ENCODE measurements at places on chromosomes 6 and 20.

DNA sequence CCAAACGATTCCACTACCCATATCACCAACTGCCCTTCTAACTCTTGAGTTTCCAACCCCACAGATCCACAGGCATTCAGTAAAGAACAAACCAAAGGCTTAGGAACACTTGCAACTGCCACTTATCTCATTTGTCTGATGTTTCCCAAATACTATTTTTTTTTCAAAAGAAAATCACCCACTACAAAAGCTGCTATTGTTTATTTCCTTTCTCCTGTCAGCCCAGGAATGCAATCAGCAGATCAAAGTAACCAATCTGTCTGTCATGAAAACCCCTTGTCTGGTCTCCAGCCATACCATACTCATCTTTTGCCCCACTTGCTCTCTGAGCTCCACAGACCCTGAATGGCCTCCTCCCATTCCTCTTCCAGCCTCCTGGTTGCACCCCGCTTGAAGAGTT is 8.8 kb upstream of the CST8 start:
- DNase-seq = no peak

DNA sequence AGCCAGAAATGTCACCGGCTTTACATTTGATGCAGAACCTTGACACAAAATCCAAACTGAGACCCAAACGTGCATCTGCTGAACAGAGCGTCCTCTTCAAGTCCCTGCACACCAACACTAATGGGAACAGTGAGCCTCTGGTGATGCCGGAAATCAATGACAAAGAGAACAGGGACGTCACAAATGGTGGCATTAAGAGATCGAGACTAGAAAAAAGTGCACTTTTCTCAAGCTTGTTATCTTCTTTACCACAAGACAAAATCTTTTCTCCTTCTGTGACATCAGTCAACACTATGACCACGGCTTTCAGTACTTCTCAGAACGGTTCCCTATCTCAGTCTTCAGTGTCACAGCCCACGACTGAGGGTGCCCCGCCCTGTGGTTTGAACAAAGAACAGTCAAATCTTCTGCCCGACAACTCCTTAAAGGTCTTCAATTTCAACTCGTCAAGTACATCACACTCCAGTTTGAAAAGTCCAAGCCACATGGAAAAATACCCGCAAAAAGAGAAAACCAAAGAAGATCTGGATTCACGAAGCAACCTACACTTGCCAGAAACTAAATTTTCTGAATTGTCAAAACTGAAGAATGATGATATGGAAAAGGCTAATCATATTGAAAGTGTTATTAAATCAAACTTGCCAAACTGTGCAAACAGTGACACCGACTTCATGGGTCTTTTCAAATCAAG is 108.4 kb downstream of the RTN4IP1 start:
- DNase-seq = no peak

GRCh38 chr20:21665687-21666446 is 39.6 kb upstream of the PAX1 start:
- no peak for DNase-seq

- no peak for DNase-seq
These were observed 85.5 kb downstream of the IMPG1 start for GRCh38 chr6:75986935-75987334.

- DNase-seq = no peak
These were observed 23.4 kb downstream of the DNPH1 start for GRCh38 chr6:43205849-43206248.

GRCh38 chr20:57323034-57323433 is 6.6 kb upstream of the SPO11 start:
- no peak for DNase-seq

GRCh38 chr6:144690666-144691065 is 405.5 kb downstream of the UTRN start:
- DNase-seq = no peak

- no peak for DNase-seq
These were observed 19.3 kb upstream of the NEDD9 start for GRCh38 chr6:11251553-11252360.

GRCh38 chr20:54668271-54669039 is 193.1 kb downstream of the DOK5 start:
- no peak for DNase-seq

DNA sequence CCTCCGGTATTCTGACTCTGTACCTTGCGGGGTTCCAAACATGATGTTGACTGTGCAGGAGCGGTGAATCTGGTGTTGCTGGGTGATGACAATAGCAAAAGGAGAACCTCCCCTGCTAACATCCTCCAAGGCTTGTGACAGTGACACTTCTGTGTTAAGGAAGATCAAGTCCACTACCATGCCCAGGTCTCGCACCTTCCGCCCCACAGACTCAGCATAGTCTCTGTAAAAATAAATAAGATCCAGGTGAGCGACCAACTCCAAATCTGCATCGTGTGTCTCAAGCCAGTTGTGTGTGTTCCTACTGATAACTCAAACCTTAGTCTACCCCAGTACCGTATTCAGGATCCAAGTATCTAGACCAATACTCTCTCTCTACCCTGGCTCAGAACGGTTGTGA is 24.8 kb downstream of the NCOA5 start:
- DNase-seq = no peak

DNA sequence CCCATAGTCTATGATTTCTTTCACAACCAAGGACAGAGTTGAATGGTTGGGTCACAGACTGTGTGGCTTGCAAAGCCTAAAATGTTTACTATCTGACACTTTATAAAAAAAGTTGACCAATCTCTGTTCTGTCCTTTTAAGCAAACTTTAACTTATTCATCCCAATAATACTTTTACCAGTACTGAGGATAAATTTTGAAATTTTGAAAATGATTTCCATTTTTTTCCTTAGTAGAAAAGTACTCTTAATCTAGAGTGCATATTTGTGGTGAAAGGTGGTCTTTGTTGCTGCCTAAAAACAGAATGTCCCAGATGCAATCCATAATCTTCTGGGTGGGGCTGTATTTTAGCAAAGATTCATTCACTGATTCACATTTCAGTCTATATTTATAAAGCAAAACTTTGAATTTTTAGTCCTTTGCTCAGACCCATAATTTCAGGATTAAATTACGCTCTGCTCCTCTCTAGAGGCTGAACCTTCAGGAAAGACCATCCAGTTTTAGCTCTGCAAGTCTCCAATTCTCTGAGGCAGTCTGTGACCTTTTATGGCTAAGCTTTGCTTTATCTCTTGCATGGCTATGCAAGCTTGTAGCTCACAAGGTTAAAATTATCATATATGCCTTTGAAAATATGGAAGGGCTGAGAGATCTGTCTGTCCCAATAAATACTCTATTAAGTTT is 573.5 kb downstream of the COL12A1 start:
- no peak for DNase-seq

- DNase-seq = no peak
These were observed 205.3 kb upstream of the TCF21 start for GRCh38 chr6:133683606-133684005.

GRCh38 chr6:84414531-84414930 is 187.1 kb upstream of the CEP162 start:
- no peak for DNase-seq

GRCh38 chr6:155377061-155377460 is 62.8 kb upstream of the TFB1M start:
- no peak for DNase-seq

DNA sequence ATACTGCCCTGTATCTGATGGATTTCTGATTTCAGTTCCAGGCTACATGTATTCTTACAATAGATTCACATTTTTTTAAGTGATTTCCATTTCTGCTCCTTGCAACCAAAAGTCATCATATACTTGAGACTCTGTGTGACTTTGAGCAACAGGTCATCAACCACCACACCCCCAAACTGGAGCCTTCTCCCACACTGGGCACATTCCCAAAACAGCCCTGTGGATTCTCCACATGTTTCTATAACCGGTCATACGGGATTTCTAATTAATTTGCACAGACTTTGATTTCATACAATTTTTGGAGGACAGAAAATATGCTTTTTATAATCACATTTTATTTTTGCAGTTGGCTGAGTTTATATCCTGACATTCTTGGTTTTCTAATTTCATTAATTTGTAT is 317.2 kb upstream of the ID4 start:
- DNase-seq = no peak

- DNase-seq = no peak
These were observed 18.1 kb upstream of the HBS1L start for GRCh38 chr6:135072753-135073152.

DNA sequence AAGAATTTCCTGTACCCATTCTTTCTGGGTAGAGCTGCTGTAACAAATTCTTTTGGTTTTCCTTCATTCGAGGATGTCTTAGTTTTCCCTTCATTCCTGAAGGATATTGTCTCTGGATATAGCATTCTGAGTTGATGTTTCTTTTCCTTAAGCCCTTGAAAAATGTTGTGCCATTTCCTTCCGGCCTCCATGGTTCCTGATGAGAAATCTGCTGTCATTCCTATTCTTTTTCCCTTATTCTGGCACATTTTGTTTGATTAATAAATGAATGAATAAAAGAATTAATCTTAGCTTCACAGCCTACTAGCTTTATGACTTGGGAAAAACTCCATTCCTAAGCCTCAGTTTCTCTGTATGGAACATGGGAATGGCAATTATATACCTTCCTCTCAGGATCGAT is 173.1 kb downstream of the EYA2 start:
- DNase-seq = no peak

- no peak for DNase-seq
These were observed 193.4 kb upstream of the PRDM1 start for GRCh38 chr6:105892577-105893262.

GRCh38 chr6:157695301-157696040 is 127.6 kb upstream of the SNX9 start:
- no peak for DNase-seq

- no peak for DNase-seq
These were observed 115.3 kb downstream of the CDH26 start for GRCh38 chr20:60073504-60073903.

DNA sequence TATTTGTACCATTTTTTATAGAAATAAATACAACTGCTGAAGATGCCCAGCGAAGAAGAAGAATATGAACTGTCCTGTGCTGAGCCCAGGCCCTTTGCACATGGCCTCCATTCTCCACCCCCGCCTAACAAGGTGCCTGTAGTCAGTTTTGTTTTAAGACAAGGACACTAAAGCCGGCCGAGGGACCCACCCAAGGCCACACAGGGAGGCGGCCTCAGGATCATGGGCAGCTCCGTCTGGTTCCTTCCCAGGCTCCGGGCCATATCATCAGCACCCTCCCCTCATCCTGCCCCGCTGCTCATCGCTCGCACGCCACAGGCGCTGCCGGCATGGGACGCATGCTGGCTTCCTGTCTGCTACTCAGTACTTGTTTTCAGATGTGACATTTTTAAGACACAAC is 21.3 kb downstream of the PSMG4 start:
- DNase-seq = no peak

GRCh38 chr6:123309130-123309529 is 313.1 kb downstream of the CLVS2 start:
- DNase-seq = no peak

GRCh38 chr6:57159127-57159526 is 13.0 kb upstream of the BAG2 start:
- no peak for DNase-seq

DNA sequence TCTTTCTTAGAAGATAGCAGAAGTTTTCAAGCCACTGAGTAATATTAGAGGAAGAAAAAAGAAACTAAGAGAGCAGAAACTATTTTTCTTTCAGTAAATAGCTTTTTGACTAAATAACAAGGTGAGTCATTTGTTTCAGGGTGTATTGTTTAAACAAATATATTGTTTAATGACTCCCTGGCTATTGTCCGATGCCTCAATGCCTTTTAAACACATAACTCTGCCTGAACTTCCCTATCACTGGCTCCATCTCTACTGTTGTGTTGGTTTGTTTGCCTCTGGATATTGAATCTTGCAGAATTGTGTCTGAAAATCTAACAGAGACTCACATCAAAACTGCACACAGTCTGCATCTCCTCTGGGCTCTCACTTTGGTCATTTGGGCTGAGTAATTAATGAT is 19.6 kb upstream of the CLIC5 start:
- no peak for DNase-seq

DNA sequence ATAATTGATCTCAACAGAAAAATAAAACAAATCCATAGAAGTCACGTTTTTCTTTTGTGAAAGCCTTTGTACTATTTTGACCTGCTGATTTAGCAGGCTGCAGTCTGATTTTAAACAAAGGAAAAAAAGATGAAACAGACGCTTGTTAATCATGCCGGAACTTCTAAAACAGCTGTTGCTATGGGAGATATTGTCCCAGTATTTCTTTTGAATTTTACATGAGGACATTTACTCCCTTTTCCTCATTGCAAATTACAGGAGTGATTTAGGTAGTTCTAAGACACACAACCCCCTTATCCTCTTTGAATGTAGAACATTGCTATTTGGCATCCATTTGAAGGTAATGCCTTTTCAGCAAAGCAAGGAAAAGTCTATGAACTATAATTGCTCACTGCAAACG is 416.1 kb downstream of the BCKDHB start:
- DNase-seq = no peak

DNA sequence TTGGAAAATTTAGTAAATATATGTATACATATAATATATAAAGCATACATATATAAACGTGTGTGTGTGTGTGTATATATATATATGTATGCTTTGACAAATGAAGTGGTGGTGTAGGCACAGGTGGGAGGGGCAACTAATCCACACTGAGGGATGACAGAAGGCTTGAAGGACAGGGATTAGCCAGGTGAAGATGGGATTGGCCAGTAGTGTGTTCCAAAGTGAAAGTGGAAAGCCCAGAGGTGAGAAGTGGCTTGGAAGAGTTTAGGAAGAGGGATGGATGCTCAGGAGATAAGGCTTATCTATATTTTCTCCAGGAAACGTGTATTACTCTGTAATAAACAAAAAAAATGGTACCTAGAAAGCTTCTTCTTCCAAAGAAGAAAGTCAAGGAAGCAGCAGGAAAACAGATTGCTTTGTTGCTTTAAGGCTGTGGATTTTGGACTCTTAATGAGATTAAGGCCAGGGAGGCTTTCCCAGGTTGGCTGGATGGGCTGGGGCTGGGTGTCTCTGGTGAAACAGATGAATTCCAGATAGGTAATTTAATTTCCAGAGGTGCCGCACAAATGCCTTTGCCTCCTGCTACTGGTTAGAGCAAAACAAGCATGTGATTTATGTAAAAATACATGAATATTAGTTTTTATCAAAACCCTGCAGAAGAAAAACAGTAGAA is 63.9 kb downstream of the JARID2 start:
- DNase-seq = no peak

GRCh38 chr6:37680668-37681067 is 17.0 kb downstream of the MDGA1 start:
- DNase-seq = no peak
